ENCODE measurements at places on chromosomes 13 and 19. TPM values are rescaled to one million over a fixed set of nuclear protein-coding genes. Genes with fewer than 3 reads are reported as not detected.
A peak's percentile ranks its signal among the peaks of the same experiment; 100 is the strongest.

DNA sequence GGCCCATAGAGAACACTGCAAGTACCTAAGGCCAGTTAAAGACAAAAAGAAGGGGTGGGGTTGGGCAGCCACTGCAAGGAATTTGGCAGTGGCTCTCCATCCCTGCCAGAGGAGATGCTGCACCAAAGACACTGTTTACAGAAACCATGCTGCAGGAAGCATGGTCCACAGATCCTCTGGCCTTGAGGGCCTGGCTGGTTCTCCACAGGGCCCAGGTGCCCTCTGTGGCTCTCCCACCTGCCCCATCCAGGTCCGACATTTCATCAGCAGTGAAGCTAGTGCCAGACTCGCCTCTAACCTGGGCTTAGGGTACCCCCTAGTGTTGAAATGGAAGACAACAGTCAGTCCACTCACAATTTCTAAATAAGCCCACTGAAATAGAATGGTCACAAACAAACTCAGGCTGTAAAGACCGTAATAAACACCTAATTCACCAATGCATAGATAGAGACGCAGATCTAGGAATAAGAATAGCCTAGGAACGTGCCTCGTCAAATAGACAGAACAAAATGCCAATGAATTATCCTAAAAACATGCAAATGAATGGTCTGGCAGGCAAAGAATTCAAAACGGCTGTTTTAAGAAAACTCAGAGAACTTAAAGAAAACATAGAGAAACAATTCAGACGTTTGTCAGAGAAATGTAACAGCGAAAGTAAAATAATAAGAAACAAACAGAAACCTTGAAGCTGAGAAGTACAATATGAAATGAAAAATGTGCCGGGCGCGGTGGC is 23.3 kb downstream of the LYPD4 start:
- H3K36me3 ChIP-seq = no peaks in the 10 kb centered on the region
- no peak overlapping the region for H3K4me3 ChIP-seq
- H3K4me1 ChIP-seq = no peaks in the 10 kb centered on the region
- DNase-seq = no peak

DNA sequence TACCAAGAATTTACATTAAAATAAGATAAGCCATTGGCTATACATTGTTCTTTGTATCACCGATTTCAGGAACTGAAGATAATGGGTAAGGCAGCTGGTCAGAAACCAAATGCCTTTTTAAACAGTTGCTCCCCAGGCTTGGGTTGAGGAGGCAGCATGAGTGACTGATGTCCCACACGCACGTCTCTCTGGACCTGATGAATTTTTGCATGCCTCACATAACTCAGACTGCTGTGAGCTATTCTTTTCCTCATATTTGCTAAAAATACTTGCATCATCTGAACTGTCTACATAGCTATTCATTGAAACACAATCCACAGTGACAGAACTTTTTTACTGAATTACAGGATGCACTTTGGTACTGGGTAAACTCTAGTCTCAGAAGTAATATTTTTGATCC is 123.6 kb upstream of the MAB21L1 start:
- no peaks in the 10 kb centered on the region for H3K36me3 ChIP-seq
- no peak overlapping the region for H3K4me3 ChIP-seq
- no peaks in the 10 kb centered on the region for H3K27me3 ChIP-seq
- H3K4me1 ChIP-seq = no peaks in the 10 kb centered on the region

DNA sequence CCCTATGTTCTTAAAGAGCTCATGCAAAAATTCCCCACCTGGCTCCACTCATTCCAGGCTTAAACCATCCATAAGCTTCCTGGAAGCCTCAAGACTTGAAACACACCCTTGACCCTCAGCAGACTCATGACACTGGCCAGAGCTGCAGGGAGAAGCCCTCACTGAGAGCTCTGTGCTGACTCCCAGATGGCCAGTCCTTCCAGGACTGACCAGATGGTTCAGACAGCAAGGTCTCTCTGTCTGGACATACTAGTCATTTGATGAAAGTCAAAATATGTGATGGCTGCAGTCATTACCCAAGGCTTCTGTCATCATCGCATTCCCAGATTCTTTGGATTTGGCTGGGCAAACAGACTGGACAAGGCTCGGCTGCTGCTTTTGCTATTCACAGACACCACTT is 397.4 kb downstream of the FOXO1 start:
- no peaks in the 10 kb centered on the region for H3K27me3 ChIP-seq
- H3K36me3 ChIP-seq = no peaks in the 10 kb centered on the region
- H3K4me1 ChIP-seq = no peaks in the 10 kb centered on the region
- no peak overlapping the region for H3K4me3 ChIP-seq
- no peak overlapping the region for H3K27ac ChIP-seq

- H3K27ac ChIP-seq = no peak overlapping the region
- DNase-seq = no peak
- H3K36me3 ChIP-seq = no peaks in the 10 kb centered on the region
Observed at GRCh38 chr19:52648336-52649016, 10.3 kb upstream of the ZNF83 start.

- H3K36me3 ChIP-seq = peaks cover 6% of the 10 kb centered on the region
- peak overlapping the region; percentile 64 for H3K4me3 ChIP-seq
- H3K27ac ChIP-seq = peak overlapping the region; percentile 55
- H3K4me1 ChIP-seq = peaks cover 13% of the 10 kb centered on the region
Observed at GRCh38 chr19:39412867-39413271, 400 bp downstream of the PLEKHG2 start.

DNA sequence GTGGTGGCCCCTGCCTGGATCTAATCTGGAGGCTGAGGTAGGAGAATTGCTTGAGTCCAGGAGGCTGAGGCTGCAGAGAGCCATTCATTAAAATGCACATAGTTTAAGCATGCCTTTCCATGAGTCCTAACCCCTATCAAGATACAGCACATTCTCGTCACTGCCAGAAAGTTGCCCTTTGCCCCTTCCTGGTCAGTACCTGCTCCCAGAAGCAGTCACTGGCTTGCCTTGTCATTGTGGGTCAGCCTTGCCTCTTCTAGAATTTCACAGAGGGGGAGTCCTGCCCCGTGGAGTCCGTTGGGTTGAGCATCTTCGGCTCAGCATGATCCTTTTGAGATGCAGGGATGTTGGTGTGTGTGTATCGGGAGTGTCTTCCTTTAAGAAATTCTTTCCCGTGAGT is 10.8 kb downstream of the BICRA start:
- no peak overlapping the region for H3K4me3 ChIP-seq
- peaks cover 36% of the 10 kb centered on the region for H3K4me1 ChIP-seq
- DNase-seq = no peak

DNA sequence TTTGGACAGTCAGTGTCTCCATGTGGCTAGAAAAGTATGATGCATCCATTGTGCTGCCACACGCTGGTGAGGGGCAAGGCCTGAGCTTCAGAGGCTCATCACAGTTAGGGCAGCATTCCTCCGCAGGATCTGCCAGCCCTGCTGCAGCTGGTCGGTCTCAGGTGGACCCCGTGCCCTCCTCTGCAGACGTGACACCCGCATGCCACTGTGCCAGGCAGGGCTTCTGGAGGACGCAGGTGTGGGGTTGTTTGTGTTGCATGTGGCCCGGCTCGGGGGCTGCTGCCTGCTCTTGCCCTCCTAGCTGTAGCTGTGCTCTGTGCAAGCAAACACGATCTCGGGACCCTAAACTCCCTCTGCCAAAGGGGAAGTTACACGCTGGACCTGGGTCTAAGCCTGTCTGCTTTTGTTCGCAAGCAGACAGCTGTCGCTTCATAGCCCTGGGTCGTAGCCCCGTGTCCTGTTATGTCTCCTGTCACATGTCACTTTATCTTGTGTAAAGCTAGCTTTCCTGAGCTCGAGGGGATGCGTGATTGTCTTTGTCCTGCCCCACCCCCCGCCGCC is 45.3 kb downstream of the SLC7A9 start:
- H3K27ac ChIP-seq = no peak overlapping the region
- H3K4me1 ChIP-seq = no peaks in the 10 kb centered on the region
- no peaks in the 10 kb centered on the region for H3K36me3 ChIP-seq
- H3K4me3 ChIP-seq = no peak overlapping the region
- no peaks in the 10 kb centered on the region for H3K27me3 ChIP-seq

DNA sequence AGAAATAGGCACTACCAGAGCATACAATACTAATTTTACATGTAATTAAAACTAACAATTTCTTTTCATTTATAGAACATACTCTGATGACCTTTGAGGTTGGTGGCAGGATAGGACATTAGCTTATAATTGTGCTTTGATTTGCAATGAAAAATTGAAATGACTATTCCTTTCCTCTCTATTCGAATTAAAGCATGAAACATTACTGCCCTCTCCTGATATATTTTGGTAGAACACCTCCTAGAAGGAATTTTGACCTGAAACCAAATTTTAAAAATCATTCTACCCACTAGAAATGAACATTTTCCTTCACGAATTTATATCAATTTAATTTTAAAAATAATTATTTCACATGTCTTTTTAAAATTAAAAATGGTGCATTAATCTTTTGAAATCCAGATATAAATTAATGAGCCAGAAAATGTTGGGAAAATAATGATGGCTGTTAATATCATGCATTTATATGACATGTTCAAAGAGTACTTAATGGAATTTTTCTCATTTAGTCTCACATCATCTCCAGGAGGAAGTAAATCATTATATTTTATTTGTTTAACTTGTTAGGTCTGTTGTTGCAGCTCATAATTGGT is 556.3 kb upstream of the ARGLU1 start:
- H3K27me3 ChIP-seq = peaks cover 3% of the 10 kb centered on the region
- H3K4me1 ChIP-seq = no peaks in the 10 kb centered on the region
- DNase-seq = no peak
- no peak overlapping the region for H3K27ac ChIP-seq
- H3K4me3 ChIP-seq = no peak overlapping the region

DNA sequence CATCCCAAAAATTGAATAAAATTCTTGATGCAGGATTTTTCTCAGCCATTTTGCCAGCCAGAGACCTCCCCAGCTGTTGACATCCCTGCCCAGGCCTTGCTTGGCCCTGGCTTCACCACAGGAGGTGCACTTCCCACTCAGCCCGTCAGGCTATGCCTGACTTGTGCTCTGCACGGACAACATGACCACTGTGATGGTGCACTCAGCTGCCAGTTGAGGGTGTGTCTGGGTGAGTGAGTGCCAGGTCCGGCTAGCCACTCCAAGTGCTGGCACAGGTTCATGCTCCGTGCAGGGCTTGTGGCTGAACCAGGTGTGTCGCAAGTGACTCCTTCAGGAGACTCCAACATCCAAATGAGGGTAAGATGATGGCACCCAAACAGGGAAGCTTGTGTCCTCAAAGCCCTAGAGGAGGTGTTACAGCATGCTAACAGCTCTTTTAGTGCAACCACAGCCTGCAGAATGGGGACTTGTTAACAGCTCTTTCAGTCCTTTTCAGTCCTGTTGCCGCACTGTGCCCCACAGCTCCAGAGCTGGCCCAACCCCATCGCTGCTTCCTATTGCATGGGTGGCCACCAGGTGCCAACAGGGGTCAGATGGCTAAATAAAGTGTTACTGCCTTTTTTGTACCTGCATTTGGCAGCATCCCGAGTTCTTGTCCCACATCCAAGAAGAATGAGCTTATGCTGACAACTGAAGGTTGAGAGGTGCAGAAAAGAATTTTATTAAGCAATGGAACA is 380.7 kb downstream of the SLITRK5 start:
- H3K27me3 ChIP-seq = no peaks in the 10 kb centered on the region
- no peak overlapping the region for H3K27ac ChIP-seq
- H3K36me3 ChIP-seq = no peaks in the 10 kb centered on the region
- DNase-seq = no peak

DNA sequence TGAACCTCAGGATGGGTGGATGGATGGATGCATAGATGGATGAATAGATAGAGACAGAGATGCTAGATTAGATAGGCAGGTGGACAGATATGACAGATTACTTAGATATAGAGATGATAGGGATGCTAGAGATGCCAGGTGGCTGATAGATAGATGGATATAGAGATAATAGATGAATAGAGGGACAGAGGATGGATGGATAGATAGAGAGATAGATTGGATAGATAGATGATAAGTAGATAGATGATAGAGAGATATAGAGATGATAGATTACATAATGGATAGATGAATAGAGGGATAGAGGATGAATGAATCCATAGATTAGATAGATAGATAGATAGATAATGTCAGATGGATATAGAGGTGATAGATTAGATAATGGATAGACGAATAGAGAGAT is 88.4 kb upstream of the TM9SF2 start:
- H3K4me3 ChIP-seq = no peak overlapping the region
- DNase-seq = no peak
- H3K36me3 ChIP-seq = no peaks in the 10 kb centered on the region
- no peak overlapping the region for H3K27ac ChIP-seq
- no peaks in the 10 kb centered on the region for H3K4me1 ChIP-seq
- H3K27me3 ChIP-seq = no peaks in the 10 kb centered on the region

DNA sequence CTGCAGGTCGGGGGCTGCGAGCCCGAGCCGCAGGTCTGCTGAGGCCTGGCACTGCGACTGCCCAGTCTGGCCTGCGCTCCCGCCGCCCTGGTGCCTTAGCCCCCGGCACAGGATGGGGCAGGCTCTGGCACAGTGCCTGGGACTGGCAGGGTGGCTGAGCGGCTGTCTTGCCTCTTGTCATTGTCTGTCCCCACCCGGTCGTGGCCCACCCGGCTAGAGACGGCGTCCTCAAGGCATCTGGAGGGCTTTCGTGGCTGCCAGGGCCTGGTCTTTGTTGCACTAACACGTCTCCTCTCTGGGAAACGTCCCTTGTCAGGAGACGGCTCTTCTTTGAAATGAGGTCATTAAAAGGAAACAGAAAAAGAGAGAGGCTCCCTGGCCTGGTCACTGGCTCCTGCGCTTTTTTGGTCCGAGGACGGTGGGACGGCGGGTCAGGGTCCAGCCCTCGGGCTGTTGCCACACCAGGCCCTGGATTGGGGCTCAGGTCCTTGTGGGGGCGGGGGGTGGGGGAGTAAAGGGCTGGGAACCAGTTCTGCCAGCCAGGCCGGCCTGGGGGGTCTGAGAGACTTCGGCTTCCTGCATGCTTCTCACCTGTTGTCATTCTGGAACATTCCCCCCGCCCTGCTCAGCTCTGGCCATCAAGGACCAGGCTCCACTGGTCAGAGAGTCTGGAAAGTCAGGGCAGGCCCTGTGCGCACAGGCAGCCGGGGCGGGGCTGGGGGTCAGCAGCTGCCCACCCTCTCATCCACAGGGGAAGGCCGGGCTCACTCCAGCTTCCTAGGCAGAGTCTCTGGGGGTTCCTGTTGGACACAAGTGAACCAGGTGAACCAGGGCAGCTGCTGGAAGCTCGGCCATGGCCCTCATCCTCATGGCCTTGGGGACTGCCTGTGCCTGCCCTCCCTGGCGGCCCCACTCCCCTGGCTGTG is 6.2 kb upstream of the ZNF554 start:
- H3K27ac ChIP-seq = no peak overlapping the region
- no peak overlapping the region for H3K4me3 ChIP-seq
- H3K27me3 ChIP-seq = no peaks in the 10 kb centered on the region
- H3K36me3 ChIP-seq = peaks cover 12% of the 10 kb centered on the region

EGLN2 gene
- 56.3 TPM for total RNA-seq

DNA sequence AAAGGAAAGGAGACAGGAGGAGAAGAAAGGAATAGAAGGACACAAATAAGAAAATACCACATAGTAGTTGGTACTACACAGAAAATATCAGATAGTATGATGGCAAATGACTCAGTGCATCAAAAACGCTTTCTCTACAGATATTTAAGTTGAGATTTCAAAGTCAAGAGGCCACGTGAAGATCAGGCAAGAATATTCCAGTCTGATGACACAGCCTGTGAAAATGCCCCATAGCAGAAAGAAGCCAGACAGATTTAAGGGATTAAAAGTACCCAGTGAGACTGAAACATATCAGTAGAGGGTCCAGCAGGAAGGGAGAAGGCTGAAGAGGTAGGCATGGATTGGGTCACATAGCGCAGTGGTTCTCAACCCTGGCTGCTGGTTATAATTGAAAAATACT is 113.7 kb downstream of the VWA8 start:
- H3K27ac ChIP-seq = no peak overlapping the region
- DNase-seq = no peak
- peaks cover 3% of the 10 kb centered on the region for H3K36me3 ChIP-seq
- no peaks in the 10 kb centered on the region for H3K4me1 ChIP-seq
- H3K27me3 ChIP-seq = no peaks in the 10 kb centered on the region

- H3K27ac ChIP-seq = no peak overlapping the region
- no peaks in the 10 kb centered on the region for H3K36me3 ChIP-seq
- H3K4me3 ChIP-seq = no peak overlapping the region
- H3K4me1 ChIP-seq = no peaks in the 10 kb centered on the region
- no peaks in the 10 kb centered on the region for H3K27me3 ChIP-seq
Observed at GRCh38 chr13:22789916-22790315, 390.9 kb upstream of the SGCG start.

All from liver (tissue), 10 donors.